Gastrocnemius medialis (tissue), 4 donors: ENCODE measurements at places on chromosomes 7 and 10. TPM values are rescaled to one million over a fixed set of nuclear protein-coding genes. Genes with fewer than 3 reads are reported as not detected.

- no peak overlapping the region for H3K4me3 ChIP-seq
- no peaks in the 10 kb centered on the region for H3K27me3 ChIP-seq
- H3K4me1 ChIP-seq = no peaks in the 10 kb centered on the region
Measured at GRCh38 chr7:19916046-19916445, 142.6 kb upstream of the TMEM196 start.

GRCh38 chr7:26328498-26329390 is 37.1 kb downstream of the SNX10 start:
- no peak overlapping the region for H3K4me3 ChIP-seq
- no peaks in the 10 kb centered on the region for H3K4me1 ChIP-seq
- no peaks in the 10 kb centered on the region for H3K27me3 ChIP-seq
- no peak for DNase-seq

GRCh38 chr10:86325158-86325557 is 41.4 kb downstream of the GRID1 start:
- H3K36me3 ChIP-seq = no peaks in the 10 kb centered on the region
- H3K27ac ChIP-seq = no peak overlapping the region
- DNase-seq = no peak
- H3K27me3 ChIP-seq = no peaks in the 10 kb centered on the region

DNA sequence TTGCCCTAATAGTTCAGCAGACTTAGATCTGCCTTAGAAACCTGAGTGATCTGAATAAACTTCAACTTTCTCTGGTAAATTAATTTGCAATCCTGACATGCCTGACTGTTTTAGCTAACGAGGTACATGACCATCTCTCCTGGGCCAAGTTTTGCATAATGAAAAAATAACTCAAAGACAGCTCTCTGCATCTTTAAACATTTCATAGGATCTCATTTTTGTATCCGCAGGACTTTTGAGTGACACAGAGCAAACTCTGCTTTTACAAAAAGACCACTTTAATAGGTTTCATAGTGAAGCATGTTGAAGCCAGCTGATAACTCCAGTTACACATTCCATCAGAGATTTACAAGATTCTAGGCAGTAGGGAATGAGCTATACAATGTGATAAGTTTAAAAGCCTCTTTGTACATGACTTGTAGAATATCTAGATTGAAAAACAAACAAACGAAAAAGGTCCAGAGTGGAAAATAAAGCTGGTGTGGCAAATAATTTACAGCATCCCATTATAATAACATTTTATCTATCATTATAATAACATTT is 2.1 kb downstream of the PRKG1 start:
- no peak overlapping the region for H3K4me3 ChIP-seq
- no peak for DNase-seq
- no peaks in the 10 kb centered on the region for H3K36me3 ChIP-seq
- H3K27me3 ChIP-seq = no peaks in the 10 kb centered on the region
- H3K27ac ChIP-seq = no peak overlapping the region

DNA sequence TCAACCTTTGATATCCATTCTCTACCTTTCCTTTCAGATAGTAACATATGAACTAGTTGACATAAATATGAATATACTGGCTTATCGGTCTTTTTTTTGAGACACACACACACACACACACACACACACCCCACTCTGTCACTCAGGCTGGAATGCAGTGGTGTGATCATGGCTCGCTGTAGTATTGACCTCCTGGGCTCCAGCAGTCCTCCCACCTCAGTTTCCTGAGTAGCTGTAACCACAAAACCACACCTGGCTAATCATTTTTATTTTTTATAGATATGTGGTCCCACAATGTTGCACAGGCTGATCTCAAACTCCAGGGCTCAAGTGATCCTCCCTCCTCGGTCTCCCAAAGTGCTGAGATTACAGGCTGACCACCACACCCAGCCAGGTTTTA is 14.2 kb upstream of the NT5C3A start:
- no peak overlapping the region for H3K4me3 ChIP-seq
- peaks cover 7% of the 10 kb centered on the region for H3K4me1 ChIP-seq
- DNase-seq = no peak

GRCh38 chr7:134625550-134625949 is 21.1 kb upstream of the BPGM start:
- H3K4me3 ChIP-seq = no peak overlapping the region
- no peak for DNase-seq
- H3K27me3 ChIP-seq = no peaks in the 10 kb centered on the region
- H3K36me3 ChIP-seq = no peaks in the 10 kb centered on the region
- no peaks in the 10 kb centered on the region for H3K4me1 ChIP-seq
- no peak overlapping the region for H3K27ac ChIP-seq

- no peaks in the 10 kb centered on the region for H3K27me3 ChIP-seq
- DNase-seq = no peak
- H3K36me3 ChIP-seq = no peaks in the 10 kb centered on the region
- H3K4me1 ChIP-seq = peaks cover 2% of the 10 kb centered on the region
- H3K27ac ChIP-seq = peak within 1 kb of the TSS; percentile 61
- no peak within 1 kb of the TSS for H3K4me3 ChIP-seq
Measured at GRCh38 chr7:47948141-47948790, at the start of gene PKD1L1. PKD1L1 (minus strand) TSS chr7:47948466; CDS start chr7:47948440, 26 bp downstream.

- peak overlapping the region; percentile 17 for H3K4me3 ChIP-seq
- H3K27ac ChIP-seq = no peak overlapping the region
- H3K27me3 ChIP-seq = peaks cover 30% of the 10 kb centered on the region
- no peaks in the 10 kb centered on the region for H3K36me3 ChIP-seq
- no peak for DNase-seq
- H3K4me1 ChIP-seq = no peaks in the 10 kb centered on the region
Measured at GRCh38 chr7:136870866-136871487, 2.5 kb downstream of the CHRM2 start.

DNA sequence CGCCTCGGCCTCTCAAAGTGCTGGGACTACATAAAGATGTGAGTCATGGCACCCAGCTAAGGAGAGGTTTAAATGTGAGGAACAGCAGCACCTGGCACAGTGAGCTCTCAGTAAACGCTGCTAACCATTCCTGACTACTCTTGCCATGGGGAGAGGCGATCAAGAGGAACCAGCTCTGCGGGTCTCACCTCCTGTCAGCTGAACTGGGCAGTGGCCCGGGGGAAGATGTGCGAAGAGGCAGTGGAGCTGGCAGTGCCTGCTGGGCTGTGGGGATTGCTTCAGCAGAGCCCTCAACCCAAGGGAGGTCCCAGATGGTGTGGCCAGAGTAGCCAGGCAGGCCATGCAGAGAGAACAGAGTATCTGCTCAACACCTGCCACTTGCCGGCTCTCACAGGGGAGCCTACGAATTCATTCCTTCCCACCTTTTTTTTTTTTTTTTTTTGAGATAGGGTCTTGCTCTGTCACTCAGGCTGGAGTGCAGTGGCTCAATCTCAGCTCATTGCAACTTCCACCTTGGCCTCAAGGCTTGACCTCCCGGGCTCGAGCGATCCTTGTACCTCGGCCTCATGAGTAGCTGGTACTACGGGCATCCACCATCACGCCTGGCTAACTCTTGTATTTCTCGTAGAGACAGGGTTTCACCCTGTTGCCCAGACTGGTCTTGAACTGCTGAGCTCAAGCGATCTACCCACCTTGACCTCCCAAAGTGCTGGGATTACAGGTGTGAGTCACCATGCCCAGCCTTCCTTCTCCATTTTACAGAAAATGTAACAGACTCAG is 6.8 kb downstream of the POLM start:
- peak overlapping the region; percentile 28 for H3K27ac ChIP-seq
- no peak for DNase-seq
- peaks cover 44% of the 10 kb centered on the region for H3K36me3 ChIP-seq
- H3K4me1 ChIP-seq = peaks cover 51% of the 10 kb centered on the region

DNA sequence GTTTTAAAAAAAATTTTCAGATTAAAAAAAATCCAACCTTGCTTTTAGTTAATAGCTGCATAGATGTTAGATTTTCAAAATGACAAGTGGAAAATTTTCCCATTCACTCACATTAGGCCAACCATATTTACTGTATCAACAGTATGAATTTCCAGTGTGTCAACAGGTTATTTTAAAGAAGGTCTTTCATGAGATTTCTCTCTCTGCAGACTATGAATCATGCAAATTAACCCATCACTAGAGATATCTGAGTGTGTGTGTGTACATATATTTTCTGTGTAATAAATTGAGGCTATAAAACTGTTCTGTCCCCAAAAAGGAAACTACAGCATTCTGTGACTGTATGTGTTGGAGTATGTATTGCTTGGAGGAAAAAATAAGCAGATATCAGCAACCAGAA is 305.6 kb downstream of the ARL4A start:
- no peaks in the 10 kb centered on the region for H3K27me3 ChIP-seq
- no peaks in the 10 kb centered on the region for H3K36me3 ChIP-seq
- no peak overlapping the region for H3K4me3 ChIP-seq
- DNase-seq = no peak

GRCh38 chr10:36464291-36464690 is 661.1 kb upstream of the ANKRD30A start:
- no peaks in the 10 kb centered on the region for H3K4me1 ChIP-seq
- H3K36me3 ChIP-seq = no peaks in the 10 kb centered on the region
- no peaks in the 10 kb centered on the region for H3K27me3 ChIP-seq
- no peak overlapping the region for H3K27ac ChIP-seq
- H3K4me3 ChIP-seq = no peak overlapping the region

- no peak overlapping the region for H3K27ac ChIP-seq
- no peak overlapping the region for H3K4me3 ChIP-seq
- no peaks in the 10 kb centered on the region for H3K27me3 ChIP-seq
- no peaks in the 10 kb centered on the region for H3K4me1 ChIP-seq
- H3K36me3 ChIP-seq = no peaks in the 10 kb centered on the region
- no peak for DNase-seq
Measured at GRCh38 chr7:100185726-100186125, 8.0 kb downstream of the STAG3 start.

- H3K27me3 ChIP-seq = peaks cover 39% of the 10 kb centered on the region
- peaks cover 15% of the 10 kb centered on the region for H3K4me1 ChIP-seq
- H3K36me3 ChIP-seq = no peaks in the 10 kb centered on the region
- peak overlapping the region; percentile 49 for H3K4me3 ChIP-seq
Measured at GRCh38 chr7:94655126-94655847, 646 bp downstream of the SGCE start.

- no peak overlapping the region for H3K27ac ChIP-seq
- H3K27me3 ChIP-seq = peaks cover 3% of the 10 kb centered on the region
- H3K4me3 ChIP-seq = no peak overlapping the region
- no peaks in the 10 kb centered on the region for H3K36me3 ChIP-seq
Measured at GRCh38 chr10:84156768-84157167, 16.8 kb upstream of the GPR15LG start.

DNA sequence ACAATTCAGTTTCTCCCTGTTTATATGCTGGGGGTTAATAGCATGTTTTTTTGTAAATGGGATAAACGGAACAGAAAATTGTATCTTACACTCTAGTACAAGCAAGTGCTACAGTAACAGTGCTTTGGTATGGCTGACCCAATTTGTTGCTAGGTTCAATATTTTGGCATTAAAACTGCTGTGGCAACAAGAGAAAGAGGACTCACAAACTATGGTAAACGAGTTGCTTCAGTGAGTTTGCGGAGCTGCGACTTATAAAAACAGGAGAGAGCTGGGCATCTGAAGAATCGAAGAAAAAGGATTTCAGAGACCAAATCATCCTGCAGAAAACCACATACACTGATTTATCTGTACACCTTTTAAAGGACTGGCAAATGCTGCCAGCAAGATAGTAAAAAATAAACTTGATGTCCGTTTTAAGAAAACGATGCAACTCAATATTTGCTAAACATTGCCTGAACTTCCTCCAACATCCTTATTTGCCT is 2.2 kb downstream of the GLUD1 start:
- H3K4me1 ChIP-seq = peaks cover 12% of the 10 kb centered on the region
- peak overlapping the region; percentile 97 for H3K27ac ChIP-seq
- H3K4me3 ChIP-seq = peak overlapping the region; percentile 83
- DNase-seq = no peak

GRCh38 chr7:129678606-129679005 is 67.1 kb downstream of the NRF1 start:
- no peak overlapping the region for H3K27ac ChIP-seq
- no peak overlapping the region for H3K4me3 ChIP-seq
- no peaks in the 10 kb centered on the region for H3K4me1 ChIP-seq
- no peaks in the 10 kb centered on the region for H3K27me3 ChIP-seq

DNA sequence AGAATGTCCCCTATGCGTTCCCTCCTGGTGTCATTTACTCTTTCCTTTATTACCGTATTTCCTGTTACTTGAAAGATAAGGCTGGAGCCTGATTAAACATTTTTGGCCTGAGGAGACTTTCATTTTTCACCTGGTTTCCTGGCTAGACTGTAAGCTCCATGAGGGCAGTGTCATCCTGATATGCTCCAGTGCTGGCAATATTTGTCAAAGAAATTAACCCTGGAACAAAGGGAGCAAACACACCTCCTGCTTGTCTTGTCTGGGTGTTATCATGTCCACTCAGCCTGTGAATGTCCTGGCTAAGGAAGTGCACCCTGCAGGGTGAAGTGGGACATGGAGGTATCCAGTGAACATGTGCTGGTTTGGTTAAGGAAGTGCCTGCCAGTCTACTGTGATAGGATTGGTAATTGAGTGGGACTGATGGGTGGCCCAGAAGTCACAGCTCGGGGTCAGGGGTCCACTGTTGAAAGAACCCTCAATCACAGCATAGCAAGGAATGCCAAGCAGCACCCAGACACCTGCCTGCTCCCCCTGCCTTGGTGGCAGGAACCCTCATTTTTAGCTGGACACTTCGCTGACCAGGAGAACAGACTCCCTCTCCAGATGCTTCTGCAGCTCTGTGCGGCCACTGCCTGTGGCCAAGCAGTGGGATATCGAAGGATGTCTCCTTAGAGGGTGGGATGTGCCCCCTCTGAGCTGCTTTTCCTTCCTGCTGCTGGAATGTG is 20.9 kb upstream of the PPIA start:
- H3K27ac ChIP-seq = no peak overlapping the region
- no peaks in the 10 kb centered on the region for H3K27me3 ChIP-seq
- no peaks in the 10 kb centered on the region for H3K4me1 ChIP-seq
- H3K36me3 ChIP-seq = no peaks in the 10 kb centered on the region

- no peaks in the 10 kb centered on the region for H3K4me1 ChIP-seq
- H3K27me3 ChIP-seq = no peaks in the 10 kb centered on the region
- H3K36me3 ChIP-seq = no peaks in the 10 kb centered on the region
- H3K27ac ChIP-seq = no peak overlapping the region
- DNase-seq = peak; percentile 31
Measured at GRCh38 chr7:73811760-73812168, 19.0 kb upstream of the CLDN4 start.

- no peaks in the 10 kb centered on the region for H3K36me3 ChIP-seq
- no peaks in the 10 kb centered on the region for H3K27me3 ChIP-seq
- H3K4me1 ChIP-seq = peaks cover 24% of the 10 kb centered on the region
- H3K27ac ChIP-seq = peak overlapping the region; percentile 57
Measured at GRCh38 chr10:113569576-113569975, 16.7 kb downstream of the HABP2 start.

- H3K4me1 ChIP-seq = peaks cover 27% of the 10 kb centered on the region
- no peaks in the 10 kb centered on the region for H3K36me3 ChIP-seq
- H3K27ac ChIP-seq = no peak overlapping the region
- DNase-seq = peak; percentile 52
- no peak overlapping the region for H3K4me3 ChIP-seq
Measured at GRCh38 chr7:5677538-5678294, 103.7 kb downstream of the RNF216 start.

Gene ZNF503
- total RNA-seq = 1.8 TPM

Gene PNLIPRP1
- not detected for total RNA-seq

Gene CH25H
- 0.85 TPM for total RNA-seq

Gene CALHM3
- not detected for total RNA-seq

Gene GDF2
- total RNA-seq = not detected

Gene FOXI2
- total RNA-seq = not detected

Gene HIP1
- total RNA-seq = 5.8 TPM
